ENCODE measurements at places on chromosomes 1 and 21. TPM values are rescaled to one million over a fixed set of nuclear protein-coding genes. Genes with fewer than 3 reads are reported as not detected.

Gene FMO2
- 98.5 TPM for total RNA-seq

Gene ANGPTL3
- total RNA-seq: not detected

Gene PRAMEF2
- total RNA-seq: not detected

Gene CCDC28B
- total RNA-seq: 12.8 TPM

Gene SLC44A3
- 1.7 TPM for total RNA-seq

Gene RAB42
- total RNA-seq: 6.8 TPM

Gene CASZ1
- total RNA-seq: not detected

Gene TMEM125
- not detected for total RNA-seq

Gene FNDC7
- not detected for total RNA-seq

Gene SLC35D1
- 8.2 TPM for total RNA-seq

Gene PRKAA2
- total RNA-seq: 0.06 TPM

Gene OR2G3
- not detected for total RNA-seq

Gene KIF17
- total RNA-seq: 0.44 TPM

Gene SLAMF1
- total RNA-seq: not detected

Gene BMP8A
- 0.15 TPM for total RNA-seq

All from cardiac ventricle fibroblast (primary cell).